Right renal pelvis (tissue), 4 donors: ENCODE measurements at places on chromosomes 12 and 14.
A peak's percentile ranks its signal among the peaks of the same experiment; 100 is the strongest.

DNA sequence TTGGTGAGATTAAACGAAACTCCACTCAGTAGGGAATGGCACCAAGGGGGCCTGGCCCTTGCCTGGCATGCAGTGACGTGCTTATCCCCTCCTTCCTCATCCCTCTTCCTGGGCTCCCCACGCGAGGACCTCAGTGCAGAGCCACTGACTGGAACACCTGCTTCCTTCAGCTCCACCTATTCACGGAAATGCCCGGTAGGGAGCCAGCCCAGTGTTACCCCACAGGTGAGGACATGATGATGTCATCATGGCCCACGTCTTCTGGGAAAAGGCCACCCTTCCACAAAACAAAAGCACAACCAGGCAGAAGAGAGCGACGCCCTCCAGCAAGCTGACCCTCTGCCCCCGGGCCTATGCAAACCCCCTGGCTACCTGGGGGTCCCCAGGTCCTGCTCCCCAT, 42.1 kb downstream of the CCDC85C start:
- no peak for DNase-seq

- DNase-seq = no peak
Measured at GRCh38 chr12:22380031-22380430, 45.5 kb upstream of the ST8SIA1 start.

DNA sequence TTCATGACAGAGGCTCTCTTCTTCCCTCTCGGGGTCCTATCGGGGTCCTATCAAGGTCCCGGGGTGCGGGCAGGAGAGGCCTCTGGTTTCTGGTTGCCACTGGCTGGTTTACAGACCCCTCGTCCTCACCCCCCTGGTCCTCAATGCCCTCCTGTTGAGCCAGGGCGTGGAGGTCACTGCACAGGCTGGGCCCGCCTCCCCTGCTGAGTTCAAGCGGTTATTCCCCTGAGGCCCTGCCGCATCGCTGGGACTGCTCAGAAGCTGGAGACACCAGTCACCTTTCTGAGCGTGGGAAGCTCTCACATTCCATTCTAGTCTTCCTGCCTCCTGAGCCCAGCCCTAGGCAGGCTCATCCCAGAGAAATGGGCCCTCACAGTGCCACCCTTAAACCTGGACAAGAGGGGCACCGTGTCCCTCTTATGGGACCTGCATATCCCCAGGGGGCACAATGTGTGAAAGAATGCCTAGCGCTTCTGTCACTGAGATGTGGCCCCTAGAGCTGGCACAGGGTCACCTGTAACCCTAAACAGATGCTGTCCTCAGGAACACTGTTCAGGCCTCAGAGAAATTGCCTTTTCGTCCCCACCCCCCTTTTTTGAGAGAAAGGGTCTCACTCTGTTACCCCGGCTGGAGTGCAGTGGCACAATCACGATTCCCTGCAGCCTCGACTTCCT, 177.7 kb upstream of the RGS6 start:
- DNase-seq = no peak

DNA sequence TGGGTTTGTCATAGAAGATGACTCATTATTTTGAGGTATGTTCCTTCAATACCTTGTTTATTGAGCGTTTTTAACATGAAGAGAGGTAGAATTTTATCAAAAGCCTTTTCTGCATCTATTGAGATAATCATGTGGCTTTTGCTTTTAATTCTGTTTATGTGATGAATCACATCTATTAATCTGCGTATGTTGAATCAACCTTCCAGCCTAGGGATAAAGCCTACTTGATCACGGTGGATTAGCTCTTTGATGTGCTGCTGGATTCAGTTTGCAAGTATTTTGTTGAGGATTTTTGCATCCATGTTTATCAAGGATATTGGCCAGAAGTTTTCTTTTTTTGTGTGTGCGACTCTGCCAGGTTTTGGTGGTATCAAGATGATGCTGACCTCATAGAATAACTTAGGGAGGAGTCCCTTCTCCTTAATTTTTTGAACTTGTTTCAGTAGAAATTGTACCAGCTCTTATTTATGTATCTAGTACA, 602.6 kb downstream of the SNAPC1 start:
- DNase-seq = no peak

- no peak for DNase-seq
Measured at GRCh38 chr12:1840981-1841425, 20.6 kb downstream of the LRTM2 start.

GRCh38 chr14:35600253-35600652, 66.3 kb downstream of the INSM2 start:
- DNase-seq = no peak

DNA sequence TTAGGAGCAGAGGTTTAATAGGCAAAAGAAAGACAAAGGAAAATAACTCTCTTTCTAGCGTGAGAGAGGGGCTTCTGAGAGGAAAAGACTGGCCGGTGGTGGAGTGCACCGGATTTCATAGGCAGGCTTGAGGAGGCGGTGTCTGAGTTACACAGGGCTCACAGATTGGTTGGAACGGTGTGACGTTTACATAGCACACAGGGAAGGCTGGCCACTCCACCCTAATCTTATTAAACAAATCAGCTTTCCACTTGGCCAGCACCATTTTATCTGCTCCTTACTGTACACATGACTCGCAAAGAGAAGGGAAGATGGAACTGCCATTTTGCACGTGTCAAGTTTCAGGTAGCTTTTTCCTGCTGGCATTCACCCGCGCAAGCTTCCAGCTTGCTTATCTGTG, 587.7 kb downstream of the RPL10L start:
- DNase-seq = no peak

DNA sequence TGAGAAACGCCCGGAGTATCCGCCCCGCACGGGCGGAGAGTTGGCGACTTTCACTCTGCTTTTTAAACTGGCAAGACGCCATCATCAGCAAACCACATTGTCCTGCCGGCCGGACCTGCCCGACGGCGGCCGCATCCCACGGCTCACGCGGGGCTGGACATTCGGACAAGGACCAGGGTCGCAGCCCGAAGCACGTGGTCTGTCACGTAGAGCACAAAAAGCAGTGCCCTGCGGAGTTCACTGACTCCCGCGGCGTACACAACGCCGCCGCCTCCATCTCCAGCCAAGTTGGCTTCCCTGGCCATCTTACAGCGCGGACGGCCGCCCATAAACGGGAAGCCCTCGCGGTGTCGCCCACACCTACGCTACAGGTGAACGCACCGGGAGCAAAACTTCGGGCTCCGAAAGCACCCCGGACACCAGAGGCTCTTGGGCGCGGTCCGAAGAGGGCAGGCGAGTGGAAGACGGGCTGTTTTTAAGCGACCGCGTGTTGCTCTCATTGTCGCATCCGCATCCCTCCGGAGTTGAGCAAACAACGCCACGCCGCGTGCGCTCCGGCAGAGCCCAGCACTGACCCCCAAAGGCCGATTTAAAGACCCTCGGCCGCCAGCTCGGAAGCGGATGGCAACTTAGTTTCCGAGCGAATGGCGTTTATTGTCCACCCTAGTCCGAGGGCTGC, 966 bp downstream of the SINHCAF start:
- DNase-seq = peak; percentile 20

GRCh38 chr14:34029921-34030334, 79.1 kb upstream of the EGLN3 start:
- no peak for DNase-seq

- no peak for DNase-seq
Measured at GRCh38 chr14:85319998-85320630, 209.8 kb upstream of the FLRT2 start.

- DNase-seq = peak; percentile 20
Measured at GRCh38 chr12:97404543-97404942, 58.1 kb upstream of the RMST start.

DNA sequence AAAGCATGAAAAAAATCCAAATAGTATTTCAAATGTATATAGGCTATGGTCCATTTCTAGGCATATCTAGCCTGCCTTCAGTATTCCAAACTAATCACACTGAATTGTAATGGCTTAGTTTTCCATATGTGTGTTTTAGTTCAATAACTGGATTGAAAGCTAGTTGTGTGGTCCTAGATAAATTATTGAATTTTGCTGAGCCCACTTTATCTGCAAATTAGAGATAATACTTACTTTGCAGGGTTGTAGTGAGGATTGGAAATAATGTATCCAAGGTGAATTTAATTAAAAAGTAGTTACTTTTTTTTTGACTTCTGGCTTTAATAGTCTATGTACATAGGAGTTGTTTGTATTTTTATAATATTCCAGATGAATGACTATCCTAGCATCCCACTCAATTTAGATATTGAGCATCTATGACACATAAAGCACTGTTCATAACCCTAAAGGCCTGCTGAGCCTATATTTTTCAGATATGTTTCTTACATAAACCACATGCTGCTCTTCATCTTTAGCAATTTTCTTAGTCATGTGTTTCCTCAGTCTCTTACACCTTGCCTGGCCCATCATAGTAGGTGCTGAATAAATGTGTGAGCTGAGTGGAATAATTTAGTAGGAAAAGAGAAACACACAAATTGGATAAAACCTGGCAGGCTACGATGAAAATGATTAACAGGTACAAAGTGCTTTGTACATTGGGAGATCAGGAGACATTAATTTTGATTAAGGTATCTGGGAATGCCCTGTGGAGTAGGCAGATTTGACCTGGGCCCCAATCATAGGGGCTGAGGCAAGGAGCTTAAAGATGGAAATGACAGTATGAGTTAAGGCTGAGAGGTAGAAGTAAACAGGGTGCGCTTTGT, 1.1 kb upstream of the ATP23 start:
- no peak for DNase-seq

DNA sequence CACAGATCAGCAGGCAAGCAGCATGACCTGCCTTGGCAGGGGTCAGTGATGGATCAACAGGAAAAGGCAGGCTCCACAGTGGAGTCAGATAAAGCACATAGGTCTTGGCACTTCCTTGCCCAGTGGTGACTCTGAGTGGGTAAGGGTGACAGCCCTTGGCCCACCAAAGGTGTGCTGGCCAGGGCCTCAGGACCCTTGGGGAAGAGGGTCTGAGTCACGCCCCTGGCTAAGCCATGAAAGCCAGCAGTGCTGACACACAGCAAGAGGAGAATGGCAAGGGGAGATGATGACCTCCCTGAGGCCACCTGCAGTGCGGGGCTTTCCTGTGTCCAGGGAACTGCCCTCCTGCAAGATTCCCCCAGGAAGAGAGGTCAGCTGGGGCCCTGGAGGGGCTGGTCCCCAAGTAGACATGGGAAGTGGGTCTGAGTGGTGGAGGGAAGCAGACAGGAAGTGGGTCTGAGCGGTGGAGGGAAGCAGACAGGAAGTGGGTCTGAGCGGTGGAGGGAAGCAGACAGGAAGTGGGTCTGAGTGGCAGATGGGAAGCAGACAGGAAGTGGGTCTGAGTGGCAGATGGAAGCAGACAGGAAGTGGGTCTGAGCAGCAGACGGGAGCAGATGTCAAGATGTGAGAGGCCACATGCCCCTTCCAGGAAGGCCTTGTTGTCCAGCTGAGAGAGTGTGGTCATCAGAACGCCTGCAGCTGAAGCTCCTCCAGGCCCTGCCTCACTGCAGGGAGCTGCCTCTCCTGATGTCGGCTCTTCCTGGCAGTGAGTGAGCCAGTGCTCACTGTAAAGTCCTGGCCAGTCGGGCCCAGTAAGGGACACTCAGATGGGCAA, 34.8 kb downstream of the DIO3 start:
- DNase-seq = no peak

DNA sequence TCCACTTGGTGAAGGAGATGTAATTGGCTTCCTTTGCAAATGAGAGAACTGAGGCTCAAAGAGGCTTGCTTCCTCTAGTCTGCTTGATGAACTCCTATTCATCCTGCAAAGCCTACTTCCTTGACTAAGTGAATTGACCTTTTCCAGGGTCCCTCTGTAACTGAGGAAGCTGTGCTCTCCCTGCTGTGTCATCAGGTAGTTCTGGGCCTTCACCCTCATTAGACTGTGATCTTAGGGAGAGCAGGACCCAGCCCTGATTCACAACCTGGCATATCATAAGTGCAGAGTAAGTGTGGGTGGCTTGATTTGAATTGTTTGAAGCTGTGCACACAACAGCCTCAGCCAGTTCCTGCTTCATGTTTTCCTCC, 16.3 kb downstream of the ASB2 start:
- DNase-seq = no peak

- DNase-seq = no peak
Measured at GRCh38 chr12:26245175-26245942, 50.0 kb downstream of the SSPN start.

GRCh38 chr14:103531421-103532215, 2.6 kb downstream of the TRMT61A start:
- DNase-seq = no peak

- no peak for DNase-seq
Measured at GRCh38 chr12:37666069-37666781, 650.3 kb upstream of the ALG10B start.

- DNase-seq = no peak
Measured at GRCh38 chr12:103877288-103877687, 36.3 kb upstream of the NT5DC3 start.

DNA sequence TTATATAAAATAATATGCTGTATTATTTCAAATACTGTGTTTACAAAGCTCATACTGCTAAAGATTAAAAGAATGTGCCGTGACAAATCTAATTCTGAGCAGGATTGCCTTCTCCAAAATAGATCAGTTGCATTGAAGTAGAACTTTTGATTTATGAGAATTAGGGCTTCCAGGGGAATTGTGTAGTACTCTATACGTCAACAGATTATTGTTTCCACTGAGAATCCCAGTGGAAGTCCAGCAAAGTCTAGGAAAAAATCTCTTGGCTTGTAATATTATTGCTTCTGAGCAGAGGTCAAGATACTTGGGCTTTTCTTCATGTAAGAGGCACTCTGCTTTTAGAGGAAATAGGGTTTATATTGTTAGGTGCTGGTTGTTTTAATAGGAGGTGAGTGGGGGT, 133.9 kb downstream of the TRHDE start:
- no peak for DNase-seq

DNA sequence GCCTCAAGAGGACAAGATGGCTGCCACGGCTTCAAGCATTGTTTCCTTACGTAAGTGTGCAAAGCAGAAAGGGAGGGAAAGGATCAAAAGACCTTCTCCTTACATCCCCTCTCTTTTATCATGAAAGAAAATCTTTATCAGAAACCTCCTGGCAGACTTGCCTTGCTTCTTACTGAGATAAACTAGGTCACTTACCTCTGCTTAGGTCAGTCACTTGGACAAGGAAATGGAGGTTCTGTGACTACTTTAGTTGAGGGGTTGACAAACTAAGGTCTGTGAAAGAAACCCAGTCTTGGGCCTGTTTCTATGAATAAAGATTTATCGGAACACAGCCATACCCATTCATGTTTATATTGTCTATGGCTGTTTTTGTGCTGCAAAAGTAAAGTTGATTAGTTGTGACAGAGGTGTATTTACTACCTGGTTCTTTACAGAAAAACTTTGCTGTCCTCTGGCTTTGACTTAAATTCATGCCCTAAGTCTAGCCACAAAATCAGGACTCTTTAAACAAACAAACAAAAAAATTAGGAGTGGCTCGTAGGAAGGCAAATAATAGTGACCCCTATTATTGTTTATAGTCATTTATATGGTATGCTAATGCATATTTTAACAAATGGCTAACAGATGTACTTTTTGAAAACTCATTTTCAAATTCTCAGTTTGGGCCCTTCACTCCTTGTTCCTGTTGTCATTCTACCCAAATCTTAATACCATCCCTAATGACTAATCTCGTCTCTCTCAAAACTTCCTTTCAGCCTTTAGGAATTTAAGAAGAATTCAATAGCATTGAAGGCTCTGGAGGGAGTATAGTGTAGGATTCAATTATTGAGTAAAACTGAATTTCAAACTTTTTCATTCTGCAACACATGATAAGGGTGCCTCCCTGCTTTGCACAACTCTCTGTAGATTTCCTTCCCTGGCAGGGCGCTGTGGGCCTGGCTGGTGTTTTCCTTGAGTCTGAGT, 42.0 kb upstream of the ATP2B1 start:
- no peak for DNase-seq
